Naive thymus-derived CD8-positive, alpha-beta T cell (primary cell): ENCODE measurements at places on chromosomes 5 and 9. TPM values are rescaled to one million over a fixed set of nuclear protein-coding genes. Genes with fewer than 3 reads are reported as not detected.

DNA sequence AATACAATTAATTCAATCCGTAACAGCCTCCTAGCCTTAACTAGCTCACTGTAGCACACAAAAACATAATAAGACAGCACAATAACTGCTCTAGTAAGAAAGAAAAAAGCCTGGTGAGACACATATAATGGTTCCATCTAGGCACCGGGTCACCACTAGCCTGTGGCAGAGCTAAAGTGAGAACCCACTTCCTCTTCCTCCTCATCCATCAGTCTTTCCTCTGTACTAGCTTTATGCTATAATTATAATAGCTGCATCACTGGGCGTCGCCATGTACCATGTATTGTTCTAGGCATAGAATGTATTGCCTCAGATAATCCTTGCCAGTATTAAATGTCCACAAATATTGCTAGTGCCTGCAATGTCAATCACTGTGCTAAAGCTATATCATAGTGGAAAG is 23.1 kb downstream of the ADRB2 start:
- peak; percentile 16 for DNase-seq
- peaks cover 4% of the 10 kb centered on the region for H3K36me3 ChIP-seq
- peaks cover 20% of the 10 kb centered on the region for H3K4me1 ChIP-seq
- peak overlapping the region; percentile 35 for H3K4me3 ChIP-seq

- no peaks in the 10 kb centered on the region for H3K36me3 ChIP-seq
- H3K27me3 ChIP-seq = no peaks in the 10 kb centered on the region
- no peak overlapping the region for H3K4me3 ChIP-seq
- H3K4me1 ChIP-seq = no peaks in the 10 kb centered on the region
These were observed 486.3 kb upstream of the ZNF462 start for GRCh38 chr9:106376689-106377088.

GRCh38 chr9:75372499-75373268 is 284.4 kb downstream of the OSTF1 start:
- H3K4me3 ChIP-seq = no peak overlapping the region
- no peaks in the 10 kb centered on the region for H3K4me1 ChIP-seq
- no peaks in the 10 kb centered on the region for H3K36me3 ChIP-seq
- peaks cover 2% of the 10 kb centered on the region for H3K27me3 ChIP-seq
- DNase-seq = no peak
- H3K27ac ChIP-seq = no peak overlapping the region

GRCh38 chr5:37703841-37704241 is 136.0 kb downstream of the GDNF start:
- H3K4me3 ChIP-seq = no peak overlapping the region
- DNase-seq = no peak
- H3K36me3 ChIP-seq = peaks cover 59% of the 10 kb centered on the region
- no peak overlapping the region for H3K27ac ChIP-seq

- H3K4me1 ChIP-seq = no peaks in the 10 kb centered on the region
- no peaks in the 10 kb centered on the region for H3K27me3 ChIP-seq
- H3K36me3 ChIP-seq = no peaks in the 10 kb centered on the region
These were observed 169.4 kb downstream of the SPOCK1 start for GRCh38 chr5:137329586-137330296.

- H3K36me3 ChIP-seq = peaks cover 6% of the 10 kb centered on the region
- H3K4me1 ChIP-seq = peaks cover 2% of the 10 kb centered on the region
- no peak overlapping the region for H3K27ac ChIP-seq
- no peaks in the 10 kb centered on the region for H3K27me3 ChIP-seq
- no peak for DNase-seq
- H3K4me3 ChIP-seq = no peak overlapping the region
These were observed 103.3 kb downstream of the CWC27 start for GRCh38 chr5:64872044-64872443.

- H3K27me3 ChIP-seq = no peaks in the 10 kb centered on the region
- H3K36me3 ChIP-seq = peaks cover 8% of the 10 kb centered on the region
- peaks cover 40% of the 10 kb centered on the region for H3K4me1 ChIP-seq
- no peak overlapping the region for H3K4me3 ChIP-seq
- DNase-seq = no peak
These were observed 11.7 kb downstream of the MTREX start for GRCh38 chr5:55319491-55319890.

The FOXD4L6 gene
- total RNA-seq = not detected

The HMHB1 gene
- not detected for total RNA-seq
